ENCODE measurements at places on chromosomes 2 and 18.

- no peak for DNase-seq
Measured at GRCh38 chr2:114926303-114926702, 483.9 kb downstream of the DPP10 start.

DNA sequence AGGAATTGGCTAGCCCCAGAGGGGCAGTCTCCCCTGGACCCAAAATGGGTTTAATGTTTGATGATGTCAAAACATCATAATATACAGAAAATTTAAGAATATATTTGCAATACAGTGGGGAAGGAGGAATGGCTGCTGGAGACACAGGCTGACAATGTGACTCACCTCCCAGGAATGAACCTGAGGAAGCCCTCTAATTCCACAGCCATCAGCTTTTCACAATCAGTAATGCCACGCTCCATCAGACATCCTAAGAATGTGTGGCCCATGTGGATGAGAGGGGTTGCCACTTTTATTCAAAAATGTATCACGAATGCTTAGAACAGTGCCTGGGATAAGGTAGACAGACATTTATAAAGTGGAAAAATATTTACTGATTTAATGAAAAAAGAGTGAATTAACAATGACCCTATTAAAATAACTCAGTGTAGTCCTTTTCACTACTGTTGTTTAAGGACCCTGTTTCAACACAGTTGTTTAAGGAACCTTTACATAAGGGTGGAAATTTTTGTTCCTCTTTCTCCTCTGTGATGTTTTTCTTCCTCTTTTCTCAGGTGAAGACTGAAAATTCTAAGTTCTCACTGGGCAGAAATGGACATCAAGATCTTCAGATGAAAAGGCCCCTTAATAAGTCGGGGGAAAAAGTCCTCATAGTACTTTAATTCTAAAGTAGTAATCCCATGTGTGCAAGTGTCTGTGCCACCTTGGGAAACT, 17.5 kb upstream of the TMEM163 start:
- no peak for DNase-seq

GRCh38 chr2:71834796-71835195, 312.9 kb downstream of the CYP26B1 start:
- no peak for DNase-seq

DNA sequence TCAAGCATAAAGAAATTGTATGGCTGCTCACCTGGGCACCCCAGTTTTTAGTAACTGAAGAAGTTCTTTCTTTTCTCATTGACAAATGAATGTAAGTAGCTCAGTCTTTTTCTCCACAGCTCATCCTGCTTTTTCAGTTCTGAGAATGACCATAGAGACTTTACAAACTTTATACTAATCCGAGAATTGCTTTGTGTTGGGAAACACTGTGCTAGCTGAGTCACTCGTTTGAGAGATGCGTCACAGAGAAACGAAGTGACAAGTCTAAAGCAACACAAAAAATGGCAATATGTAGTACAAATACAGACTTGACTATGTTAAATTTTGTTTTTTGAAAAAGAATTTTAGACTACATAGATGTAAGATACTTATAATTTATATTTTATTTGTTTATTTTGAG, 9.0 kb downstream of the LRRTM4 start:
- no peak for DNase-seq

DNA sequence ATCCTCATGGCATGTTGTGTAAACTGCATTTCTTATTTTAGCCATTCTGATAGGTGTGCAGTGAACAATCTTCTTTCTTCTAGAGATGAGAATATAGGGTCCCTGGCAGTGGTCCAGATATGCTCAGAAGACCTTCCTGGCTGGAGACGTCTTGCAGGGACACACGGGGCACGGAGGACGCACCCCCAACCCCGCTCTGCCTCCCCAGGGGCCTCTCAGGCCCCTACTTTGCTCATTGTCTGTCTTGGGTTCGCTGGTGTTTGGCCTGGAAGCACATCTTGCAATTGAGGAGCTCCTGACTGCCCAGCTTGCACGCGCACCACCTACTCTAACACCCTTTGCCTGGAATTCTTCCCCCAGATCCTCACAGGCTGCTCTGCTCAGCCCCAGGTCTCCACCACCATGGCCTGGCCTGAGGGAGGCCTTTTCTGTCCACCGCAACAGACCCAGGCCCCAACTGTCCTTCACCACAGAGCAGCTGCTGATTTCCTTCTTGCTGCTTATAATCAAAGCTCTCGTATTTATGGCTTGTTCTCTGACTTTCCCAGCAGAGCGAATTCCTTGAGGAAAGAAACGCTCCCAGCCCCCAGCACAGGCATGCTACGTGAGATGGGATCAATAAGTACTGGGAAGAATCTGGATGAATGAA, 295.9 kb upstream of the HDAC4 start:
- DNase-seq = no peak

DNA sequence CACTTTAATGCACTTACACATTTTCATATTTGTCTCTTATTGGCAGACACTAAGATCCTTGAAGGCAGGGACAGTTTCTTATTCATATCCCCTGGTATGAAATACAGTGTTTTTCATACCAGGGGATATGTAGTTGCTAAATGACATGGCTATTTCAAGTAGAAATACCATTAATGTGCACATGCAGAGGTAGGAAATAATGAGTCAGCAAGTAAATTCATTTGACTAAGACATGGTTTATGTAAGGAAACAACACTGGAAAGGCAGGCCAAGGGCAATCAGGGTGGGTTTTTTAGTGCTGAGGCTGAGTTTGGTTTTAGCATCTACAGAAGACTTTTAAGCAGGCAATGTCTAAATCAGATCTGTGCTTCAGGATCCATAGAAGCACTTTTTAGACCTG, 155.9 kb downstream of the WDPCP start:
- no peak for DNase-seq

GRCh38 chr2:39607538-39608262, 58.0 kb upstream of the TMEM178A start:
- DNase-seq = no peak

- DNase-seq = no peak
Measured at GRCh38 chr2:163455815-163456214, 280.0 kb downstream of the FIGN start.

DNA sequence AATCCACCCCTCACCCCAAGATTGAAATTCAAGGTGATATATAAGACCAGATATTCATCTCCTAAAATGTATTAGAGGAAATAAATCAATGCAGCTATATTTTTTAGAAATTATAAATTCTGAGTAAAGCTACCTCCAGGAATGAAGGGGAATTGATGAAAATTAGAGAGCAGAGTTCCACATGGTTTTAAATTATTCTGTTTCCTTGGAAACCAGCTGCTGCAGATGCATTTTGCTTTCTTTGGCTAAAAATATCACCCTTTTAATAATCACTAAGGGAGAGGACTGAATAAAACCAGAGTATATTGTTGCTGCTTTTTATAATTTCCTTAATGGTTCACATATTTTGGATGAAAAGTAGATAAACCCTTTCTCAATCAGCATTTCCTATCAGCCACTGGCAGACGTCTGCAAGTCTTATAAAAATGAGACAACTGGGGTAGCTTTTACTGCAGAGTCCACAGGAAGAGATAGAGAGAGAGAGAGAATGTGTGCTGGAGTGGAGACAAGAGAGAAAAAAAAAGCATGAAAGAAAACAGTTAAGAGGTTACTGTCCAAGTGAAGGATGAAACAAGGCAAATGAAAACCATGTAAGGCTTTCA, 2.0 kb downstream of the CSRNP3 start:
- no peak for DNase-seq

DNA sequence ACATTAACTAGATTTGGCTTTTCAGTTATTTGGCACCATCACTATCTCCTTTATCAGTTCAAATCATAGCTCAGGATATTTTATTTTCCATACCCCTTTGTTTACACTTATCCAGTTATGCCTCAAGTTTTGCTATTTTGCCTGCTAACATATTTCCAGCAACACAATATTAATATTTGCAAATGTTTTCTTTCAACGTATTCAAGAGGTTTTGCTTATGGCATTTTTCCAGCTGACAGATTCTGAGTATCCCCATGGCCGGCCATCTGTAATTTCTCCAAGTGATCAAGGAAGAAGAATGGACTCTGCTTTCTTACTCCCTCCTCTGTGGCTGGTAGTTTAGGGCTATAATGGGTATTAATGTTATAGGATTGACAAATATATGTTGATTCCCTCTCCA, 49.4 kb downstream of the RND3 start:
- DNase-seq = no peak

DNA sequence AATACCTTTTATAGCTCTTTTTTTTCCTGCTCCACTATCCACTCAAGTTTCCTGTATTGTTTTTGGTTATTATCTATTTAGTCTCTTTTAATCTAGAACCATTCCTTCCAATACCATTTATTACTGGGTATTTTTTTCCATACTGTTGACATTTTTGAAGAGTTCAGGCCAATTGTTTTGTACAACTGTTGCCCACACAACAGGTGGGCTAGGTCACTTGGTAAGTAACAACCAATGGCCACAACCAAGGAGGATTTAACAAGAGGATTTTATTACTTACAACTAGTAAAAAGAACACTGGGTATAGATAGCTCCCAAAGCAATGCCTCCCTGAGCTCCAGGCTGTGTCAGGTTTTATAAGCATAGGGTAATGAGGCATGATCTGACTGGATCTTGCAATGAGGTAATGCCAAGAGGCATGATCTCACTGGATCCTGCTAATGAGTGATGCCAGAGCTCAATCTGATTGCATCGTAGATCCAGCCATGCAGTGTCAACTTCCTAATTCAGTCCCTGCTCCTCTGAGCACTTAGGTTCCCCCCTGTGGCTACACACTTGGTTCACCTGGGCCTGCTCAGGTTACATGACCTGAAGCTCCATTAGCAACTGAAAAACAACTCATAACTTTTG, 7.1 kb upstream of the CEP68 start:
- no peak for DNase-seq

GRCh38 chr18:63850020-63850419, 37.5 kb upstream of the SERPINB2 start:
- no peak for DNase-seq

- no peak for DNase-seq
Measured at GRCh38 chr2:113211226-113212105, 37.7 kb downstream of the PSD4 start.

DNA sequence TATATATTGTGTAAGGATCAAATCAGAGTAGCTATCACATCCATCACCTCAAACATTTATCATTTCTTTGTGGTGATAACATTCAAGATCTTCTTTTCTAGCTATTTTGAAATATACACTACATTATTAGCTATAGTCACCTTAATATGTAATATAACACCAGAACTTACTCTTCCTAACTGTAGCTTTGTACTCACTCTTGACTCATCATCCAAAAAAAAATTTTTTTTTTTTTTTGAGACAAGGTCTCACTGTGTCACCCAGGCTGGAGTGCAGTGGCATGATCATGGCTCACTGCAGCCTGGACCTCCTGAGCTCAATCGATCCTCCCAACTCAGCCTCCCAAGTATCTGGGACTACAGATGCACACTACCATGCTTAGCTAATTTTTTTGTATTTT, 153.3 kb downstream of the EML6 start:
- no peak for DNase-seq

- no peak for DNase-seq
Measured at GRCh38 chr2:70344195-70344594, 42.3 kb upstream of the FAM136A start.

DNA sequence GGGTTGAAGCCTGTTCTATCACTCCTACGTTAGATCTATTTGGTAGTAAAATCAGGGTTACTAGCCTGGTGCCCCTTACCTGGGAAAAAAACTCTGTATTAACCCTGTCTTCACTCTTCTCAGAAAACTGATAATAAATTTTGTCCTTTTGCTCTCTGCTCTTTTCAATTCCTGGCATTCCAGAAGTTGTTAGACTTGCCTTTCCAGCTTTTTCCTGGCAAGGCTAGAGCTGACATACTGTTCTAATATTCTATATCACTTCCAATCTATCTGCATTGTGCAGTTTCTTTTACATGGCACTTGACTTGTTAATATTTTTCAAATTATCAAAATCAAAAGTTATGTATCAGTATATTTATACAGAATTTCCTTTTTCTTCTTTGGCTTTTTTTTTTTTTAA, 162.2 kb downstream of the FIGN start:
- DNase-seq = no peak

- no peak for DNase-seq
Measured at GRCh38 chr18:37176621-37176934, 347.7 kb downstream of the KIAA1328 start.

DNA sequence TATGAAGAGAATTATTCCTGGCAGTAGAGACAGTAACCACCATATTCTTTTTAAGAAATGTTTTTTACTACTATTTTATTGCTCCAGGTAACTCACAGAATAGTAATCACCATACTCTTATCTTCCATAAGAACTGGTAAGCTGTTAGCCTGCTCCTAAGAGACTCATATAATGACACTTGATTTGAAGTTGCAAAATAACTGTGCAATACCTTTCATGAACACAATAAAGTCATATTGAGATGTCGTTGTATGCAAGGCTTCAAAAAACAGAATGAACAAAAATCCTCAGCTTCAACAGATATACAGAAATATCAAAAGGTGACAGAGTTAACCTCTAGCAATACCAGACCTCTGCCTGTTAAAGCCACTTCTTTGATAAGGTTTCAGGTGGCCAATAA, 360.1 kb downstream of the NBAS start:
- no peak for DNase-seq

GRCh38 chr2:206201075-206201848, 41.6 kb downstream of the EEF1B2 start:
- no peak for DNase-seq

GRCh38 chr2:45728458-45728942, 77.0 kb downstream of the PRKCE start:
- DNase-seq = no peak

DNA sequence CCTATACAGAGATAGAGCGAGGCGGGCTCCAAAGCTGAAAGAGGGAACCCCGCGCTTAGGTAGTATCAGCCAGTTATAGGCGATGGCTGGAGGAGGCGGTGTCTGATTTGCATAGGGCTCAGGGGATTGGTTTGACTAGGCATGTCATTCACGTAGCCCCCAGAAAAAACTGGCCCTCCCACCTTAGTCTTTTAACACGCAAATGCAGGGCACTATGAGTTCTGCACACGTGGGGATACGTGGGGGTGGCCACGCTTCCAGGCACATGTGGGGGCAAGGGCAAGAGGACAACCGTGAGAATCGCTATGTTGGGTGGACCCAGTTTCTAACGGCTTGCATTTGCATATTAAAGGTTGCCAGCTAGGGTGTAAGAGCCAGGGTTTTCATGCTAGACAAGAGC, 56.7 kb upstream of the MSTN start:
- no peak for DNase-seq

DNA sequence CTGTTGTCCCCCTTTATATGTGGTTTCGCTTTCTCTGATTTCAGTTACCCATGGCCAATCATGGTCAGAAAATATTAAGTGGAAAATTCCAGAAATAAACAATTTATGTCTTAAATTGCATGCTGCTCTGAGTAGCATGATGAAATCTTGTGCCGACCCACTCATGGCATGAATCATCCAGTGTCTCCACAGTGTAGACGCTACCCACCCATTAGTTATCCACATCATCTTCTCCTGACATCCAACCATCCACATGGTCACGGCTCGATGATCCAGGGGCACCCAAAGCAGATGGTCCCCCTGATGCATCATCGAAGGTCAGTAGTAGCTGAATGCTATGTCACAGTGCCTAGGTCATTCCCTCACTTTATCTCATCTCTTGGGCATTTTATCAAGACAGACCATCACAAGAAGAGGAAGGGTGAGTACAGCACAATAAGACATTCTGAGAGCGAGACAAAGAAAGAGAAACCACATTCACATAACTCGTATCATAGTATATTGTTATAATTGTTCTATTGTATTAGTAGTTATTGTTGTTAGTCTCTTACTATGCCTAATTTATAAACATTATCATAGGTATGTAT, 44.1 kb upstream of the ACKR3 start:
- DNase-seq = no peak
